ENCODE measurements at places on chromosomes 5 and 9. TPM values are rescaled to one million over a fixed set of nuclear protein-coding genes. Genes with fewer than 3 reads are reported as not detected.

DNA sequence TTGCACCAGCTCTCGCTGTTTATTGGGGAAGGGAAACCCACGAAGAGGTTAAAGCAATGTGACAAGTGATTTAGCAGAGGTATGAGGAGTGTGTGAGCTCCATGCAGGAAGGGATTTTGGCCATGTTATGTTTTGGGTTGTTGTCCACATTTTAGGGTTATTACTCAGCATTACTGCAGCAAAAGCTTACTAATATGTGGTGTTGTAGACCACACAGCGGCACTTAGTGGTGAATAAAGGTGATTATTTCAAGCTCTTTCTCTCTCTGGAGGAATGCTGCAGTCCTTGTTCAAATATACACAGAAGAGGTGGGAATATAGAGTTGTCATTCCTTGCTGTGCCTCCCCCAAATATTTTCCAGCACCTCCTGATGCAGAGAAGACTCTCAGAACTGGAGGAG lies 29.7 kb upstream of the AKNA start:
- H3K36me3 ChIP-seq = no peaks in the 10 kb centered on the region
- peak overlapping the region; percentile 15 for H3K27ac ChIP-seq
- peaks cover 2% of the 10 kb centered on the region for H3K27me3 ChIP-seq
- no peak for DNase-seq
- H3K4me1 ChIP-seq = peaks cover 9% of the 10 kb centered on the region
- H3K4me3 ChIP-seq = no peak overlapping the region

GRCh38 chr9:90909225-90909624 lies 107.6 kb downstream of the SYK start:
- DNase-seq = no peak
- H3K4me3 ChIP-seq = no peak overlapping the region
- H3K4me1 ChIP-seq = no peaks in the 10 kb centered on the region
- no peaks in the 10 kb centered on the region for H3K36me3 ChIP-seq
- H3K27me3 ChIP-seq = no peaks in the 10 kb centered on the region

DNA sequence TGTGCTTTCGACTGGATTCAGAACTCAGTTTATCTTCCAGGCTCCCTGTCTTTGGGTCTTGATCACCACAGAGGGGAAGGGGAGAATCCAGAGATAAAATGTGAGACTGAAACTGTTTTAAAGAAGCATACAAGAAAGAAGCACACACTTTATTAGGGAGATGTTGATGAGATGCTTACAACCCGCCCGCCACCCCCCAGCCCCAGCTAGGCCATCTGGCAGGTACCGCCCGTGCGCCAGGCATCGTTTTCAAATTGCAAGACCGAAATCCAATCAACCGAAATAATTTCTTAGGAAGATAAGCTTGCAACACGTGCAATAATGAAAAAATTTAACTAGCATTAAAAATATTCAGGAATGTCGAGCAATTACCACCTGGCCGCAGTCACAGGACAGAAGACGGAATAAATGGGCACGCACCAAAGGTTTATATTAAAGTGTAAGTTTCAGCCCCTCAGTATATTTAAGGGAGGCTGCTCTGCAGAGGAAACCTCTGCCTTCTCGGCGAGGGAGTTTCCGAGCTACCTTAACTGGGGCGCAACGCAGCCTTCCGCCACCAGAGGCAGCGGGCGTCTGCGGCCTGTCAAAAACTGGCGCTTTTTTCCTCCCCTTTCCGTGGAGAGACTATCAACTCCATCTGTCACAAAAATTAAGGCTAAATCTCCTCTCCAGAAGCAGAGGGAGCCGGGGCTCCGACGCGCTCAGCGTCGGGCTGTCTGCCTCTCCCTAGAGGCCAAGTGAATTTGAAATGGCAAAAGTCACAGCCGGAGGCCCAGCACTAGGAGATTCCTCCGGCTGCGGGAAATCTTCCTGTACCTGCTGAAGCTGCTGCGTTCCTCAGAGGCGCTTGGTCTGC lies 996 bp upstream of the GAS1 start:
- peaks cover 39% of the 10 kb centered on the region for H3K4me1 ChIP-seq
- peak overlapping the region; percentile 24 for H3K27ac ChIP-seq
- H3K4me3 ChIP-seq = peak overlapping the region; percentile 89

GRCh38 chr5:137825165-137825564 lies 42.5 kb upstream of the MYOT start:
- H3K27me3 ChIP-seq = no peaks in the 10 kb centered on the region
- H3K36me3 ChIP-seq = peaks cover 10% of the 10 kb centered on the region

DNA sequence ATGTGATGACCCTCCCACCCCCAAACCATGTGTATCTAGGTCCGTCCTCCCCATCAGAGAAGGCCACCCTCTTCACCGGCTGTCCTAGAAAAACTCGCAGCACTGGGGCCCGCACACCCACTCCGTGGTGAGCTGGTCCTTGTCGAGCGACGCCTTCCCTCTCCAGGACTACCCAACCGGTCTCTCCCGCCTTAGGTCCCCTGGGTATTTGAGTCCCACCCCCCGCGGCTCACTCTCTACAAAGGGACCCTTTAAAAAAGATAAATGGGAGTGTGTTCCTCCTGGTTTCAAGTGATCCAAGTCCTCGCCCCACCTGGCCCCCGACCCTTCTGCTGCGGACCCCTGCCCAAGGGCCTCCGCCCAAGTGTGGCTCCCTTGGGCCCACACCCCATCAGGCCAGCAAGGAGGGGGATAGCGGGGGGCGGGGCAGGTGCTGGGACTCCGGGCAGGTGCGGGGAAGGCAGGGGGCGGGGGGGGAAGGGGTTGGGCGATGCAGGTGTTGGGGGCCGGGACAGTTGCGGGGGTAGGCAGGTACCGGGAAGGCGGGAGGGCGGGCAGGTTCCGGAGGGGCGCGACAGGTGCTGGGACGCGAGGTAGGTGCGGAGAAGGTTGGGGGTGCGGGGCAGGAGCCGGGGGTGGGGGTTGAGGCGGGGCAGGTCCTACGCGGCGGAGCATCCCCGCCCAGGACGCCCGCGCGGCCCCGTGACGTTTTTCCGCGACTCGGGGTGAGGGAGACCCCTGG lies 970 bp upstream of the ARRDC1 start:
- no peaks in the 10 kb centered on the region for H3K36me3 ChIP-seq
- DNase-seq = no peak
- H3K27ac ChIP-seq = no peak overlapping the region

GRCh38 chr5:139660923-139661814 lies 13.0 kb downstream of the CXXC5 start:
- H3K36me3 ChIP-seq = no peaks in the 10 kb centered on the region
- DNase-seq = peak; percentile 72
- H3K27me3 ChIP-seq = peaks cover 6% of the 10 kb centered on the region
- peak overlapping the region; percentile 98 for H3K27ac ChIP-seq

DNA sequence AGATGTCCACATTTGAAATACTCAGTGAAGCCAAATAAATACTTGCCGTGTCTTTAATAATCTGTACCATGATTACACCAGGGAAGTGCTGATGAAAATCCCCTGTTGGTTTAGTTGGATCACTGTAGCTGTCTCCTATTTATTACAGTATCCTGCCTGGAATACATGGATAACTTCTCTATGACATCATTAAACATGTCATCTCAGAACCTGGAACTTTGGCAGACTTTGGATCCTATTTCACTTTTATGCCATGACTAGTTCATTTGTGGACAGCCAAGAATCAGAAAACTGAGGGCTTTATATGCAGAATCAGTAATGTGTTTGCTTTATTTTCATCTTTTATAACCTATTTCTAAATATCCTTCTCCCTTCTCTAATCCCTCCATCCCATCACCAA lies at the start of gene TXNDC8:
TXNDC8 (minus strand) TSS at position 137 of the 400 bp plus-strand sequence.
- H3K27ac ChIP-seq = no peak within 1 kb of the TSS
- no peak for DNase-seq
- no peak within 1 kb of the TSS for H3K4me3 ChIP-seq
- no peaks in the 10 kb centered on the region for H3K36me3 ChIP-seq

GRCh38 chr5:32461441-32462120 lies 17.0 kb upstream of the ZFR start:
- H3K27ac ChIP-seq = no peak overlapping the region
- no peak for DNase-seq
- no peak overlapping the region for H3K4me3 ChIP-seq
- H3K27me3 ChIP-seq = no peaks in the 10 kb centered on the region

DNA sequence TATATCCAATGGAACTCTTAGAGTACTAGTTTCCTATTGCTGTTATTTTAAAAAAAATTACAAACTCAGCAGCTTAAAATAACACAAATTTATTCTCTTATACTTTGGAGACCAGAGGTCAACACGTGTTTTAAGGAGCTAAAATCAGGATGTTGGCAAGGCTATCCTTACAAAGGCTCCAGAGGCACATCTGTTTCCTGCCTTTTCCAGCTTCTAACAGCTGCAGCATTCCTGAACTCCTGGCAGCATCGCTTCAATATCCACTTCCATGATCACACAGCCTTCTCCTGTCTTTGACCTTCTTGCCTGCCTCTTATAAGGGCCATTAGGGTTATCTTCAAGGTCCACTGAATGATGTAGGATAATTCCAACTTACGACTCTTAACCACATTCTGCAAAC lies 92.2 kb upstream of the CCNG1 start:
- H3K27me3 ChIP-seq = no peaks in the 10 kb centered on the region
- no peak overlapping the region for H3K4me3 ChIP-seq
- no peaks in the 10 kb centered on the region for H3K4me1 ChIP-seq
- H3K36me3 ChIP-seq = no peaks in the 10 kb centered on the region

GRCh38 chr9:132970324-132971062 lies 8.0 kb upstream of the GFI1B start:
- H3K36me3 ChIP-seq = no peaks in the 10 kb centered on the region
- no peak overlapping the region for H3K4me3 ChIP-seq
- peaks cover 3% of the 10 kb centered on the region for H3K27me3 ChIP-seq
- peaks cover 6% of the 10 kb centered on the region for H3K4me1 ChIP-seq
- H3K27ac ChIP-seq = no peak overlapping the region

DNA sequence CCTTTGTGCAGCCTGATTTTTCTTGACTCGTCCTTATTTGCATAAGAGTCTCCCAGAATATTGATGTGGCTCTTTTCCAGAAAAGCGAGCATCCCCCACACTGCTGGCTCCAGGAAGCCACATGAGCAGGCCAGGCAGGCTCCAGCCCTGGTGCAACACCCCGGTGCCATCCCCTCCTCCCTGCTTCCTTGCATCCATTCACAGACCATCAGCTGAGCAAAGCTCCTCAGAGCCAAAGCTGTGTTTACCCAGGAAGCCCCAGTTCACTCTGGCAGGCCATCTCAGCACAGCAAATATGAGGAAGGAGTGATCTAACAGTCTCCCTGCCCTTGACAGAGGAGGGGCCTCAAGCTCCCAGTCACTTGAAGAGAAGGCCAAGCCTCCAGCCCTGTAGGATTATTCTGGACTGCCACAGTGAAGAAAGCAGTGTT lies 34.4 kb downstream of the INSYN2B start:
- H3K27me3 ChIP-seq = no peaks in the 10 kb centered on the region
- no peak for DNase-seq
- H3K36me3 ChIP-seq = peaks cover 8% of the 10 kb centered on the region
- H3K4me3 ChIP-seq = no peak overlapping the region
- peaks cover 41% of the 10 kb centered on the region for H3K4me1 ChIP-seq

GRCh38 chr5:83662558-83662957 lies 58.1 kb downstream of the HAPLN1 start:
- no peak overlapping the region for H3K27ac ChIP-seq
- H3K36me3 ChIP-seq = no peaks in the 10 kb centered on the region
- no peaks in the 10 kb centered on the region for H3K4me1 ChIP-seq

- H3K27me3 ChIP-seq = no peaks in the 10 kb centered on the region
- peaks cover 4% of the 10 kb centered on the region for H3K4me1 ChIP-seq
- no peak for DNase-seq
- H3K27ac ChIP-seq = no peak overlapping the region
- no peak overlapping the region for H3K4me3 ChIP-seq
- H3K36me3 ChIP-seq = no peaks in the 10 kb centered on the region
These were observed 91.8 kb upstream of the IFNK start for GRCh38 chr9:27432308-27432707.

GRCh38 chr9:16267281-16268066 lies 603.0 kb downstream of the BNC2 start:
- H3K27me3 ChIP-seq = peaks cover 8% of the 10 kb centered on the region
- DNase-seq = peak; percentile 7
- peaks cover 10% of the 10 kb centered on the region for H3K4me1 ChIP-seq
- H3K27ac ChIP-seq = peak overlapping the region; percentile 48

GRCh38 chr5:31751610-31752009 lies 112.7 kb downstream of the PDZD2 start:
- H3K27me3 ChIP-seq = peaks cover 2% of the 10 kb centered on the region
- H3K4me1 ChIP-seq = peaks cover 5% of the 10 kb centered on the region
- no peak for DNase-seq
- no peak overlapping the region for H3K27ac ChIP-seq

- H3K36me3 ChIP-seq = no peaks in the 10 kb centered on the region
- no peak for DNase-seq
- peaks cover 2% of the 10 kb centered on the region for H3K27me3 ChIP-seq
- H3K27ac ChIP-seq = no peak overlapping the region
- H3K4me3 ChIP-seq = no peak overlapping the region
These were observed 5.9 kb upstream of the FRMD3 start for GRCh38 chr9:83544002-83544698.

DNA sequence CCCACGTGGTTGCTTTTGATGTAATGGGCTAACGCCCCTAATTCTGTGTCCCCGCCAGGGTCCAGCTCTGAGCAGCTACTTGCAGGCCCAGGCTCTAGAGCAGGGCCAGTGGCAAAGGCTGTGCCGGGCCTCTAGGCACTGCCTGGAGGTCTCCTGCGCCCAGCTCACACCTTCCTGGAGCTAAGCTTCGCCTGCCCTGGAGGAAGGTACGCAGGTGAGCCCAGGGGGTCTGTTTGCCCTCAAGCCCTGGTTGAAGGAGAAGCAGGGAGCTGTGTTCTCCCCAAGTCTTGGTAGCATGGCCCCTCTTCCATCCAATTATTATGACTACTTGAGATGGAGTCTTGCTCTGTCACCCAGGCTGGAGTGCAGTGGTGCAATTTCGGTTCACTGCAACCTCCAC lies 5.2 kb upstream of the LMX1B start:
- DNase-seq = no peak
- H3K27me3 ChIP-seq = peaks cover 40% of the 10 kb centered on the region
- H3K27ac ChIP-seq = no peak overlapping the region
- H3K4me3 ChIP-seq = no peak overlapping the region

GRCh38 chr5:142626099-142626498 lies 59.8 kb downstream of the FGF1 start:
- DNase-seq = no peak
- H3K4me3 ChIP-seq = no peak overlapping the region
- no peaks in the 10 kb centered on the region for H3K36me3 ChIP-seq
- H3K27ac ChIP-seq = no peak overlapping the region
- H3K4me1 ChIP-seq = no peaks in the 10 kb centered on the region
- peaks cover 9% of the 10 kb centered on the region for H3K27me3 ChIP-seq

DNA sequence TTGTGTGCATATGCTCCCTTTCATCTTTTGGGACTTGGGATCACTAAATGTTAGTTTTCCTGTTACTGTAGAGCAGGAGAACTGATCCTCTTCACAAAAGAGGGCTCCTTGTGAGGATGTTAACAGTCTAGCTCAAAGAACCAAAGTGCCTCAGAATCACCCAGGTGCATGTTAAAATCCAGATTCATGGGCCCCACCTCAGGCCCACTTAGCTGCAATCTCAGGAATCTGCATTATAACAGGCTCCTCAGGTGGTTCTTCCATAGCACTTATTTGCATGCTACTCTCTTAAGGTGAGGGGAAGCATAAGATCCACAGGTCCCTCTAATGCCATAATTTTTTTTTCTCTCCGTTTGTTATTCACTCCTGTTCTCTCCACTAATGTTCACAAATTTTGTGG lies 14.8 kb upstream of the MEF2C start:
- H3K27ac ChIP-seq = no peak overlapping the region
- no peak overlapping the region for H3K4me3 ChIP-seq
- no peaks in the 10 kb centered on the region for H3K4me1 ChIP-seq
- H3K27me3 ChIP-seq = peaks cover 2% of the 10 kb centered on the region
- DNase-seq = no peak

Gene PCDHGB5
- 0.36 TPM for polyA plus RNA-seq

Gene PKD2L2
- polyA plus RNA-seq = 0.30 TPM

Gene SLC45A2
- polyA plus RNA-seq = not detected

Gene FBXL7
- polyA plus RNA-seq = not detected

Gene IFT74
- 4.6 TPM for polyA plus RNA-seq

All from immature natural killer cell (primary cell).